ENCODE measurements at places on chromosomes 3 and 15. TPM values are rescaled to one million over a fixed set of nuclear protein-coding genes. Genes with fewer than 3 reads are reported as not detected.

Gene SLC24A5
- not detected for total RNA-seq

Gene SHC4
- total RNA-seq, result 2.2 TPM

Gene IL17RE
- total RNA-seq, result 0.56 TPM

Gene CDCP1
- 0.12 TPM for total RNA-seq

GRCh38 chr3:126770096-126770495 lies 66.1 kb downstream of the CHCHD6 start:
- DNase-seq, result no peak

GRCh38 chr3:82002491-82002890 lies 241.0 kb upstream of the GBE1 start:
- DNase-seq, result no peak

DNA sequence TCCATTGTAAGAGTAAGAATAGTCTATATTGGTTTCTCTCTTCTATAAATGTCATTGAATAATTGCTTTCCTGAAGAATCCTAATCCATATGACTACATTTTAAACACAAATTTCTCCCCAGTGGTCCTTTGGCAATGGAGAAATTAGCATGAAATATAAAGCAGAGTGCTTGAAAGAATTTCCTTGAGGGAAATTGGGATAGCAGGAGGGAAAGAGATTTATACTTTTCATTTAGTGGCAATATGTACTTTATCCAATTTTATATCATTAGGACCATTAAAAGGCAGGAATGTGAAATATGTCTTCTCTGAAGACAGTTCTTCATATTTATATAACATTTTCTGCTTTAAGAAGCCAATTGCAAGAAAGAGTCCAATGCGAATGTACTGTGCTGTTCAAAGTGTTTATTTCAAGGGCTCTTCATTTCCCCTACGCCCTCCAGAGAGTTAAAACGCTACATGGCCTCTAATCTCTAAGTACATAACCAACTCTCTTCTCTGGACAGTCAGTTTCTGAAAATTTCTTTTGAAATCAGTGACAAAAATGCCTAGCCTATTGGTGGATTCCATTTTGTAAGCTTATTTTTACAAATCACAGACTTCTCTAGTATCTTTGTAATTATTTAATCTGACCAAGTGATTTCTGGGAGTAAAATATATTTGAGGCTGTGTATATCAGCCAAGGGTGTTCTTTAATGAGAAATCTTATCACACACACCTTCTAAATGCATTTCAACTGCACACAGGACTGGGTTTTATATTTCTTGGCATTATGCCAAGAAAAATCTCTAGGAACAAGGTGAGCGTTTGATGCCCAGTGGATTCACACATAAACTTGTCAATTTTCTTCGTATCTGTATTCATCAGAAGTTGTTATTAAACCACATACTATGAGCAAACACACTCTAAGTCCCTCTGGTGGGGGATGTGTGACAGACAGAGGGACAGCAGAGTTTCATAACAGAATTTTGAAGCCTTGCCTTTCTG lies 51.2 kb downstream of the KCNAB1 start:
- no peak for DNase-seq

DNA sequence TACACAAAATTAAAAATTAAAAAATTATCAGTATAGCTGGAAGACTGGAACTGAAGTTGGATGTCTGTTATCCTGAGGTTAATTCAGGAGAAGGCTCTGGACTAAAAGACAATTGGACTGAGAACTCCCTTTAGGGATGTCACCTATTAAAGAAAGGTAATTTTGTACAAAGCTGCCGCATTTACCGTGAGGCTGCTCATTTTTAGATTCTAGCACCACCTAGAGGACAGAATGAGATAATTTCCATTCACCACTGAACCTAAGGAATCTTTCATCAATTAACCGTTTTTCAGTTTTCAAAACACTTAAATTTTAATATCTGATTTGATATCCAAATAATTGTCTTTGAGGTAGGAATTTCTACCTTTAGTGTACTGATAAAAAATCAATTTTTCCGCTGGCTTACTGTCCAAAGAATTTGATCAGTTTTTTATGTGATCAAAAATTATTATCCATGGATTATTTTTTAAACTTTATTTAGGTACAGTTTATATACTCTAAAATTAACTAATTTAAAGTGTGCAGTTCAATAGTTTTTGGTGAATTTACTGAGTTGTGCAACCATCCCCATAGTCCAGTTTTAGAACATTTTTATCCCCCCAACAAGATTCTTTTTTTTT lies 106.7 kb upstream of the TNIK start:
- peak; percentile 69 for DNase-seq

GRCh38 chr3:130404401-130404800 lies 58.9 kb downstream of the COL6A5 start:
- DNase-seq, result no peak

DNA sequence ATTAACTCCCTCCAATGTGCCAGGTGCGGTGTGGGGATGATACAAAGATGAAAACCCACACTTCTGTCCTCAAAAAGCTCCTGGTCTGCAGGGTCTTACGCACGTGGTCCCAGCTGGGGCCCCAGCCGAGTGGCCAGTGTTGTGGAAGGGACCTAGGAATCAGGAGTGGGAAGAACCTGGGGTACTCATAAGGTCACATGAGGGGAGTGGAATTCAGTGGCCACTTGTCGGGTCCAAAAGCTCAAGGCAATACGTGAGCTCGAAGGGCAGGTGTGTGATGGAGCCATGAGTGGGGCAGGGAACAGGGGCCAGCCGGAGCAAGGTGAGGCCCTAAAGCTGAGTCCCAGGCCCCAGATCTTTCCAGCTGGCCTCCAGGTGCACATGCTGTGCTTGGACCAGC lies 260.0 kb upstream of the LYSMD4 start:
- DNase-seq, result no peak

DNA sequence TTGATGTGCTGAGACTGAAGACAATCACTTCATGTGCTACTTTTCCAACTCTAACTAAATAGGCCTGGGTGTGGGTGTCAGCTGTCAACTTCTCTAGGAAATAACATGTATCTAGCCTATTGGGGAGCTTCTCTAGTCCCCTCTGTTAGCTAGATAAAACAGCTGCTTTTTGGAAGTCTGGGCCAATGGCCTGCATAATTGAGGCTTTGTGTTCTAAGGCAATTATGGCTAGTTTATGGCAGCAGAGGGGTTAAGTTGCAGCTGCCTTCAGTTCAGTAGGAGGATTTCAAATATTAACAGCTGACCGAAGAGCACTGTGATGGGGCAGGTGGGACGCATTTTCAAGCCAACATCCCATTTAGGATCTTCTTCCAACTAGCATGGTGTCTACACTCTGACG lies 6.4 kb downstream of the COL8A1 start:
- DNase-seq, result no peak

Data from neural progenitor cell (in vitro differentiated cells).